Upper lobe of right lung (tissue), 1 donor: ENCODE measurements at places on chromosomes 1 and 21. TPM values are rescaled to one million over a fixed set of nuclear protein-coding genes. Genes with fewer than 3 reads are reported as not detected.

OR2L8 gene
- not detected for total RNA-seq

NBPF10 gene
- total RNA-seq = 3.8 TPM

DNA sequence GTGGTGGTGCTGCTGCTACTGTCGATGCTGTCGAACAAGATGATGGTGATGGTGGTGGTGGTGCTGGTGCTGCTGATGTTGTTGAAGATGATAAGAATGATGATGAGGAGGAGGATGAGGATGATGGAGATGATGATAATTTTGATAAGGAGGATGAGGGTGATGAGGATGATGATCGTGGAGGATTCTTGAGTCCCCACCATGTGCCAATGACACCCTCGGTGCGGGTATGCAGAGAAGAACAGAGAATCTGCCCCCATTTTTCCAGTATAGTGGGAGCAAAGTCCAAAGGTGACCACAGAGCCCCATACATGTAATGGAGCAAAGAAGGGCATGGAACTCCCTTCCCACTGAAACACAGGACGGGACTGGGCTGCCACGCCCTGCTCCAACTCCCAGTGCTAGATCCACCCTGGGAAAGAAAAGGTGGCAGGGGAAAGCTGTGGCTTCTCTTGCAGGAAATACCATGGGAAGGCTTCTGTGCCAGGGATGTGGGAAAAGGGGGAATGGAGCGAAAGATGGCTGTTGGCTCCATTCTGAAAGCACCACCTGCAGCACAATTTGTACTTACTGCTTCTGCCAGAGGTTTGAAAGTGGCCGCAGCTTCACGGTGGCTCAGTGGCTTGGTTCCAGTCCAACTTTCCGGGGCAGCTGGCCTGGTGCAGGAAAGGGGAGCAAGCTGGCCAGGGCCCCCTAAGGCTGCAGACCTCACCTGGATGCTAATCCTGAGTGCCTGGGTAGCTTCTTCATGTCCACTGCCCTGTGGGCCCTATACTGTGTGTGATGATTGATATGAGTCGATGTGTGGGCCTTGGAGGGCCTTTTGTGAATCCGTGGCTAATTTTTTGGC, 387.2 kb upstream of the VAMP3 start:
- DNase-seq = no peak

DNA sequence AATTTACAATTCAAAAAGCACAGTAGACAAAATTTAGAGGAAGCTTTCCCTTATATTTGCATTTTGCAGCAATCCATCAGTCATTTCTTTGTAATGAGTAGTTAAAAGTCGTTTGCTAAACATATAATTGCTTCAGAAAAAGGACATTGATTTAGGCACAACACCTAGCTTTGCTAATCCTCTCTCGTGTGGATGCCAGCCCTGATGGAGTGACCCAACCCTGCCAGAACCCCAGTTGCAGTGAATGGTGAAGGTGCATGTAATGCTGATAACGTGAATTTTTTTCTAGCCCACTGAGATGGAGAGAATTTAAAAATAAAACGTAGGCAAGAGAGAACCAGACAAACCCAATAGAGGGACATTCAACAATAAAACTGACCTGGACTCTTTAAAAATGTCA, 263.4 kb downstream of the GRIK1 start:
- DNase-seq = no peak

- DNase-seq = no peak
Observed at GRCh38 chr1:22763487-22764200, 53.0 kb downstream of the EPHB2 start.

DNA sequence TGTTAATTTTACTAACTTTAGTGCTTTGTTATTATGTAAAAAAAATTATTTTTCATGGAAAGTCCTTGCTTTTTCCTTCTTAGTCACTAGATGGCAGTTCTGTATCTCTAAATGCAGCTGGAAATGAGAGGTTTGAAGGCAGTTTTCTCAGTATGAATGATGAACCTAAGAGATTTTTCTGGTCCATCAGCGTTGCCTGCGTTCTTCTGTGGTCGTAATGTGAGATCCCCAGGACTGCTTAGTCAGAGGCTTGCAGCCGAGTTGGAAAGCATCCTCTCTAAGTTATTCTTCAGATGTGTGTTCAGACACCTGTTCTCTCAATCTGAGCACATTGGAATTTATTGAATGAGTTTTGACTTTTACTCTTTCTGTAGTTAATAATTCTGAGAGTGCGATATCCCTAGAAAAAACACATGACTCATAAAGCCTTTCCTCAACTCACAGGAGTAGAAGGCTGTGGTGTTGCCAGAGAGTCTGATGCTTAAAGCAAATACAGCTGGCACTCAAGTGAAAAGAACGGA, 99.3 kb downstream of the FMN2 start:
- DNase-seq = no peak

S100A7 gene
- not detected for total RNA-seq

- DNase-seq = no peak
Observed at GRCh38 chr1:54929700-54930099, 42.7 kb upstream of the DHCR24 start.

DNA sequence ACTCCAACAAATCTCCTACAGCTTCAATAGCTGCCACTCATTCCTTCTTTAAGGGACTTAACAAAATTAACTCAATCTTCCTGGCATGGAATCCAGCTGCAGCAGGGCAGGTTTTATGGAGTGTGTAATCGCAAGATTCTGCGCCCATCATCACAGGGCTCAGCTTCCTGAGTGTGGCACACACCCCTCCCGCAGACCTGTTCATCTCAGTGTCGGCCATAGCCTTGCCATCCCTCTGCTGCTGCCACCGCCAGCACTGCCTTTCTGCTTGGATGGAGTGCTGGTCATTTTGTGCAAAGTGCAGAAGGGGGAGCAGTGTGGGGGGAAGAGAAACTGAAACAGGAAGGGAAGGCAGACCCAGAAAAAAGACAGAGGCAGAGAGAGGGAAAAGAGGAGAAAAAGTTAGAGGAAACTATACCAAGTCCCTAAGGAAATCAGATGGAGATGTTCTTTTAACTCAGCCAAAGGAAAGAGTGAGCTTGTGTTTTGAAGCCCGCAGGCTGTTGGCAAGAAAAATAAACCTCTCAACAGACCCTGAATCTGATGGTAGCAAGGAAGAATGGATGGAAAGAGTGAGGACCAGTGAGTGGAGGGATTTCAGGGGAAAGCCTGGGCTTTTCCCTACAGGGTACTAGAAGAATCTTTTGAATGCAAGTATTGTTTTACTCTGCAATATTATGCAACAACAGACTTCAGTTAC, 324.2 kb downstream of the SEC16B start:
- no peak for DNase-seq

- no peak for DNase-seq
Observed at GRCh38 chr1:65995336-65995735, 202.6 kb downstream of the PDE4B start.

GRCh38 chr1:226201029-226201593, 14.6 kb upstream of the ACBD3 start:
- DNase-seq = no peak

- DNase-seq = no peak
Observed at GRCh38 chr1:59730759-59731478, 83.8 kb upstream of the HOOK1 start.

SLC45A3 gene
- total RNA-seq = 8.6 TPM

GRCh38 chr1:1348420-1349255, 580 bp downstream of the DVL1 start:
- DNase-seq = no peak

- DNase-seq = no peak
Observed at GRCh38 chr1:90486134-90486824, 230.8 kb downstream of the BARHL2 start.

- no peak for DNase-seq
Observed at GRCh38 chr1:87346130-87346814, 17.6 kb downstream of the LMO4 start.

CELA2B gene
- total RNA-seq = not detected

MIA3 gene
- 69.1 TPM for total RNA-seq

FMO5 gene
- 95.9 TPM for total RNA-seq

DNA sequence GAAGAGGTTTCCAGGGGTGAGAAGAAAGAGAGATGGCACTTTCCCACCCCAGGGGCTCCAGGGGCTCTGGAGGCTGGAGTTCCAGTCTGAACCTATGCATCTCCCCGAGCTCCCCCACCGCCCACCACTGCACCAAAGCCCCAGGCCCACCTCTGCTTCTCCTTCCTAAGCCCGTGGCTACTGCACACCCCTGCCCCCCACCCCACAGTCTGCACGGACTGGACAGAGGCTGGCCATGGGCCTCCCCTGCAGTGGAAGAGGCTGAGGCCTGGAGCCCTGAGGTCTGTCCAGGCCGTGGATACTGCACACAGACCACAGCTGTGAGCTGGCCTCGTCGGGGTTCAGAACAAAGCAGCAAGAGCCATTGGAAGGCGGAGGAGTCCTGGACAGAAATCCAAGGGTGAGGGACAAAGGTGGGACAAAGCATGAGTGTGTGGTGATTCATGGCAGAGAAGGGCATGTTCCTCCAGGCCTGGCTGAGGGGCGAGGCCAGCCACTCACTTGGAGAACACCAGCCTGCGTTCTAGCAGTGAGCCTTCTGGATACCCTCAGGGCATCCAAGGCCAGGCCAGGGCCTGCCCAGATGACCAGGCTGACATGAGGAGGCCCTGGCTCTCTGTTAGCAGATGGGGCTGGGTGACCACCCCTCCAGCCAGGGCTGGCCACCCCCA, 244.8 kb upstream of the VAMP3 start:
- DNase-seq = no peak

DNA sequence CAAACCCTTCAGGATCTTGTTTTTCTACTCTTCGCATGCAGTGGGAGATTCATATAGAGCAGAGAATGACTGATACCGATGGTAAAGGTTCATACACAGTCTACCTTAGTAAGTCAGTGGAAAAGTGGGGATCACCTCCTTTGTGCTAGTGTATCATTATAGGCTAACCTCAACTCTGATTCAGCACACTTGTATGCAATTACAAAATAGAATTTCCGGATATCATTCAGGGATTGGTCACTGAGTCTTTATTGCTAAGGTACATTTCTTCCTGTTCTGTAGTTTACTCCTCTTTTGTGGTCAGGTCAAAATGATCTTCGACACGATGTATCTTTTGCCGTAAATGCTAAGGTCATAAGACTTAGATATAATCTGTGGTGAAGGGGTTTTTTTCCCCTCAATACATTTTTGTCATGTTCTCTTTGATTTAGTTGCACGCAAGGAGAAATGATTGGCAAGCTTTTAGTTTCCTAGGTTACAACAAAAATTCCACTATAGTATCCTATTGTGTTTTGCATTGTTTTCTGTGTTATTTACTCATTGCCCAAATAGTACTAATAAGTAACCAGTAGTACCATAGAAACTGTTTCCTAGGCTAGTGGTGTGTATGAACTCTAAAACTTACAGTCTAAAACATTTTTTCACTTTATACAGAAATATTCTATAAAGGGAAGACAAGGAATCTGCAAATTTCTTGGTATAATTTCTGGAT, 35.7 kb upstream of the PLA2G4A start:
- DNase-seq = no peak

- DNase-seq = no peak
Observed at GRCh38 chr1:117094841-117095604, 26.5 kb downstream of the TRIM45 start.

GRCh38 chr21:37060296-37060695, 12.6 kb downstream of the PIGP start:
- DNase-seq = peak; percentile 41

IL10 gene
- total RNA-seq = 0.67 TPM

UBASH3A gene
- total RNA-seq = 1.5 TPM

DNA sequence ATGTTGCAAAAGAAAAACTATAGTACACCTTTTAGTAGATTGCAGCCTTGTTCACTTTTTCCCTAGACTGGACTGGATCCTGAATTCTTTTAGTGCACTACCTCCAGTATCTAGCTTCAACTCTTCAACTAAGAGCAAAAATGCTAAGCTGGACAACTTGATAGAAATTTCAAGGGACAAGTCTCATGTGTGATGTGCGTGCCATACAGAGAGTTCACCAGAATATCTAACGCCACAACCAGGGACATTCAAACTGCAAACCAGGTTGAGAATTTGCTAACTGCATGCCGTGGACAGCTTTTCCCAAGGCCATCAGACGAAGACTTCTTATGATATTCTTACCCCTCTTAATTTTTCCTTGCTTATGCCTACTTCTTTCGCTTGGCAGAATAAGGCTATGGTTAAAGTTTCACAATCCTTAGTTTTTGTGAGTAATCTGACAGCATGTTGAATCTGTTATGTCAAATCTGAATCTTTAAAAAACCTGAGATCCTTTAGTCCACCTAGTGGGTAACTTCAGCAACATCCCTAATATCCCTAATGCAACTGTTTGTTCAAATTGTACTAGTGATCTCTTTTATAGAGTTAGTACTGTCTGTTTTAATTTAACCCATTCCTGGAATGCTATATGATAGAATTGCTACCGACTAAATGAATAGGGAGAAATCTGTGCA, 66.4 kb downstream of the DDAH1 start:
- DNase-seq = no peak

CHODL gene
- 0.26 TPM for total RNA-seq

S100A9 gene
- 418 TPM for total RNA-seq

DNA sequence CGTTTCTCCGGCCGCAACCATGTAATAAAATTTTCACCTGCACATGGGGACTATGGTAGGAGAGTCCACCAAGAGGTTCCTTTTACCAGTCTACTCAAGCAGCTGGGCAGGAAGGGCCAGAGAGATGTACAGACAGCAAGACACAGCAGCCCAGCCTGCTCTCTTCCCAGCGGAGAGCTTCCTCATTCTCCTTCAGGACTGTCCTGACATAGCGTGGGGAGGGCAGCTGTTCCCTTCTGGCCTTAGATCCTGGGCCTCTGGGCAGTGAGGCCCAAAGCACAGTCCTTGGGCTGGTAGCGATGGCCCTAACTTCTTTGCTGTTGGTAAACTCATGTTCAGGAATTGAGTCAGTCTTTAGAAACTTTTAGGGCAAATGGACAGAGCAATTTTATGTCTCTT, 89.1 kb downstream of the BCAR3 start:
- DNase-seq = no peak

GRCh38 chr1:222761083-222761482, 24.1 kb downstream of the FAM177B start:
- DNase-seq = no peak

- no peak for DNase-seq
Observed at GRCh38 chr1:201841265-201841912, 12.4 kb downstream of the IPO9 start.

GRCh38 chr1:221794935-221795334, 53.0 kb upstream of the DUSP10 start:
- no peak for DNase-seq

GRCh38 chr1:173015629-173016028, 35.1 kb downstream of the TNFSF18 start:
- no peak for DNase-seq

DNA sequence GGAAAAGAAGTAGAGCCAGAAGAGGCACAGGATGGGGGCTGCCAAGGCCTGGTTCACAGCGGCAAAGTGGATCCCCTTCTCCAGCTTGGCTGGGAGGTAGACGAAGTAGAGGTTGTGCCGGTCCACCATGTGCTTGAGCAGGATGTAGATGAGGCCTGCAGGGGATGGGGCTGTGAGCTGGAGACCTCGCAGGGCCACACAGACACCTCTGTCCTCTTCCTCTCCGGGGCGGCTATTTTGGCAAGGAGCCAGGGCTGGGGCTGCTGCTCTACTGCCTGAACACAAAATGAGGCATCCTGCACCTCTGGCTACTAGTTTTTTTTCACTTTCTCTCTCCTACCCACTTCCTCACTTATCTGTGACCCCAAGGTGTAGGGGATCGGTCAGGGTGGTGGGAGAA, 32.3 kb downstream of the TMEM63A start:
- DNase-seq = no peak
